H7 (cell line): ENCODE measurements at places on chromosomes 6 and 20.

DNA sequence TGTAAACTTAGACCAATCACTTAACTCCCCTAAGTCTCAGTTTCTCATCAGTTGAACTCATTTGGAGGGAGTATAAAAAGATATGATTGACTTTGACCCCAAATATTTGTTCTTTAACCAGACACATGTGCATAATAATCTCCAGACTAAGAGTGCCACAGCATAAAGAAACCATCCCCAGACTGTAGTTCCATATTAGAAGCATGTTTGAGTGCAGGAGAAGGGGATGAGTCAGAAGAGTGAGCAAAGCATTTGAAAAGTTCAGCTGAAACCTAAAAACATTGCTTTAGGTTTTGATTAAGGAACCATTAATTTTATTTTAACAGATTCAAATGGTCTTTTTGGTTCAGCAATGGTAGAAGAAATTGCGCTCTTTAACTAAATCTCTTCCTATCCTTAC, 654.8 kb downstream of the UTRN start:
- no peak for DNase-seq

GRCh38 chr20:45358282-45359068, 4.5 kb upstream of the SYS1 start:
- DNase-seq: no peak

- DNase-seq: peak; percentile 21
Measured at GRCh38 chr6:43125119-43125518, 46.0 kb upstream of the SRF start.

DNA sequence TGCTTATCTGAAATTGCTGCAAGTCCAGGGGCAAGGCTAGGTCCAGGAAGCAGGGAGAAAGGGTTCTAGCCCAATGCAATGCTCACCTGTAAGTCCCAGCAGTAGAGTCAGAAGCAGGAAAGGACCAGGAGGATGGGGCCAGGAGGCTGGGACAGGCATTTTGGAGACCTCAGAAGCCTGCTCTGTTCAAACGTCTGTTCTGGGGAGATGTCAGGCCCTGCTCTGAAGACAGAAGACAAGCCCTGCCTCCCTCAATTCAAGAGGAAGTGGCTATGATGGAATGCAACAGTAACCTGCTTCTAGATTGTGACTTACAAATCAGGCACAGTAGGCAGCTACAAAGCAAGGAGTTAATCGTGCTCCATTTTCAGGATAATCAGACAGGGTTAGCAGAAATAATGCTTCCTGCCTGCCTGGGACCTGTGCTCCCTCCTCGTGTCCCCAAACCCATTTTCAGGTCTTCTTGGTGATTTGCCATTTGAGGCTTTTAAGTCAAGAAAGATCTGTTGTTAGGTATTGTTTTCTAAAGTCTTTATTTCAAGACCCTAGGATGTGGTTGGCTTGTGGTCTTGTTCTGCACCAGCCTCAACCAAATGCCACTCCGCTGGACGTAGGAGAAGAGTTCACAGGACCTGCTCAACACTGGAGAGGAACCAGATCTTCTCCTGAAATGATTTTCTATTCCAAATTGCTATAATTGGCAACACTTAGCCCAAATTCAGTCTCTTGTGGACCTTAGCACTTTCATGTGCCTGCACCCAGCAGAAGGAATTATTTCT, at the start of gene SIRPG:
SIRPG (minus strand) TSS at position 224 of the 779 bp plus-strand sequence; CDS start at position 159, 65 bp downstream.
- no peak for DNase-seq

DNA sequence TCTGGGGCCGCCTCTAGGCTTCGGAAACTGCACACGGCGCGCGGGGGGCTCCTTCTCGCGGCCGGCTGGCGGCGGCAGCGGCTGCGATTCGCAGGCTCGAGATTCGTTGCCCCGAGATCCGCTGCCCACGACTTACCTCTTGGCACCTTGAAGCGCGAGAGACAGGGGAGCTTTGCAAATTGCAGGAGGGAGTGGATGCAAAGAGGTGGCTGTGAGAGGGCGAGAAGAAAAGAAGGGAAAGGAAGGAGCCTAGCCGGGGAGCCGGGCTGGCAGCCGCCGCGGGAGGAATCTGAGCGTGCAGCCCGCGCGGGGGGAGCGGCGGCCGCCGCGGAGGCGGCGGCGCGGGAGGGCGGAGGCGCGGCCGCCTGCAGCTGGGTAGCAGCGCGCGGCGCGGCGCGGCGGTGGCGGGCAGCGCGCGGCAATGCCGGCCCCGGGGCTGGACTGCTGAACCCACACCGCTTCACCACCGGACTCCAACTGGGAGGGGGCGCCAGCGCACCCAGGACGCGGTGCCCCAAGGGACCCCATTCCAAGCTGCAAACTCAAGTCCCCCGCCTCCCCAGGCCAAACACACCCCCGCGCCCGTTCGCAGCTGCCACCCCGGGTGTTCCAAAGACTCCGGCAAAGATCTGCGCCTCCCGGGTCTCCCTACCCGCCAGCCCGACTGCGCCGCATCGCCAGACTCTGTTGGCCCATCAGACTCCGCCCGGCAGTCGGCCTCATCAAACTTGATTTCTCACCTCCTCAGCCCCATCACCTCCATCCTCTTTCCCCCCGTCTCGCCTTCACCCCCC, 44.2 kb upstream of the SUPT3H start:
- DNase-seq: peak; percentile 75

GRCh38 chr6:122284848-122285247, 114.6 kb upstream of the HSF2 start:
- DNase-seq: no peak

DNA sequence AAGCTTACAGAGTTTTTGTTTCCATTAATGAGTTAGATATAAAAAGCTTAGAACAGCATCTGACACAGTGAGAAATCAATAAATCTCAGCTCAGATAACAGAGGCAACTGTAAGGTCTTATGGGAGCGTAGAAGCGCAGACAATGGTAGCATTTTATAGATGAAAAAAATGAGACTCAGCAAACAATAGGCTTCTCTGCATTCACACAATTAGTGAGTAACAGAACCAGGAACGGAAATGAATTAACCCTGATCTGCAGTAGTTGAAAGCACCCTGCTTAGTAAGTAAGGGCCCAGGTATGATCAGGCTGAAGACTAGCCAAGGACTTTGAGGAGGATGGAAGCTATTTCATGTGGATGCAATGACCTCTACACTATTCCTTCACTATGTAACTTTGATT, 147.2 kb upstream of the EYA4 start:
- no peak for DNase-seq

GRCh38 chr6:136920671-136921380, 1.3 kb upstream of the SLC35D3 start:
- peak; percentile 74 for DNase-seq

DNA sequence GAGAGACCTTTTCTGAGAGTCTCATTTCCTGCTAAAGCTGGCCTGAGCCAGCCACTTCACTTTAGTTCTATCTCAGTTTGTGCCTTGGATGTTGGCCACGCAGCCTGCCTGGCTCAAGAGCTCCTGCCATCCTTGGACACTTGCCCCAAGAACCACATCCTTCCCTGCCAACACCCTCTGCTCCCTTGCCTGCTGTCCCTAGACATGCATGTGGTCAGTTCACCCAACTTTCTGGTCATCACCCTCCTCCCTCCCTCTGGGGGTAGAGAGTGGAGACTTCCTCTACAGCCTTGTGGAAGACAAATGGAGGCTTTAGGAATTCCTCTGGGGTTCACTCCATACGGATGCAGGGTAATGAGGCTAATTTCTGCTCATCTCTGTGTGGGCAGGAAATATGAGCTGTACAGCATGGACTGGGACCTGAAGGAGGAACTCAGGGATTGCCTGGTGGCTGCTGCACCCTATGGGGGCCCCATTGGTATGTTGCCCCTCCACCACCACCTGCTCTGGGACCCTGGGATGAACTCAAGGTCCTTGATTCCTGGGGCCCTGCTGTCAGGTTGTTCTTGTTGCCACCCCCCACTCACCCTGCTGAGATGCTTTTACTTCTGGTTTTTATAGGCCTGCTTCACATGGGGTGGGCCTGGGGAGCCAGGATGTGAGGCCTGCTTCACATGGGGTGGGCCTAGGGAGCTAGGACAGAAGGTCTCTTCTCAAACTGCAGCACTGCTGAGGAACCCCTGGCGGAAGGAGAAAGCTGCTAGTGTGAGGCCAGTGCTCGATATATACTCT, 13.8 kb upstream of the PTPRA start:
- DNase-seq: no peak

DNA sequence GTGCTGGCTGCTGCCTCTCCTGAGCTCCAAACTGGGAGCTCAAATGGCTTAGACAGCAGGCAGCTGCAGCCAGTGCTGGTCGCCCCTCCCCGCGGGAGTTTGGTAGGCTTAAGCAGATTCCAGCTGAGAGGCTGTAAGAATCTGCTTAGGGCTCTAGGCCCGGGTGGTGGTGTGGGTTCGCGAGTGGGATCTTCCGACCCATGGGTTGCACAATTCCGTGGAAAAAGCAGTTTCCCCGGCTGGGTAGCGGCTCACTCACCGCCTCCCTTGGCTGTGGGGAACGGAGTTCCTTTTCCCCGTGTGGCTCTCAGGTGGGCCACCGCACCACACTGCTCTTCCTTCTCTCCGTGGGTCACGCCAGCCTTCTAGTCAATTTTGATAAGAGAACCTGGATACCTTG, 232.5 kb downstream of the PKHD1 start:
- no peak for DNase-seq

DNA sequence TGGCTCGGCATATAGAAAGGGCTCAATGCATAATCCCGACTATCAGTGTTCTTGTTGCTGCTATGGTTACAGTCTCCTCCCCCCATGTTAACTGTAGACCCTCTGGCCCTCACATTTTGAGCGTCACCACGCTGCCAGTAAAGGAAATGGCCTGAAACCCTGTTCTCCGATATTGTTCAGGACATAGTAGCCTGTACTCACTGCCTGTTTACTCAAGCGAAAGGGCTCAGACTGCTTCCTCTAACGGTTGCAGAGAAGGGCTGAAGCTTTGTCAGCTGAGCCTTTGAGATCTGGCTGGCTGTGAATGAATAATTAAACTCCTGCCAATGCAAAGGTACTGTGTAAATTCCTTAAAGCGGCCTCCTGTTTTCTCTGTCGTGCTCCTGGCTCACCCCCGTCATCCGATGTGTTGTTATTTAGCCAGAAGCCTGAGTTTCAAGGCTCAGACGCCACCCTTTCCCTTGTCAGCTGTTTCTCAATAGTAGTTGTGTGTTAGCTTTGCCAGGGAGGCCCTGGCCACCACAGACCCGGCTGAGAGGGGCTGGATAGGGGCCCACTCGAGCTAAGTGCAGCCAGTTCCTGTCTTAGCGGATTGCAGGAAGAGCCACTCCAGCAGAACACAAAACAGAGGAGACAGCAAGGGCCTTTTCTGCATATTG, 31.2 kb upstream of the RALGAPA2 start:
- peak; percentile 33 for DNase-seq

GRCh38 chr6:133995296-133995695, 42.3 kb downstream of the TBPL1 start:
- DNase-seq: no peak
